ENCODE measurements at places on chromosomes 3 and 15.

GRCh38 chr3:58581328-58582091 lies 4.3 kb upstream of the FAM107A start:
- DNase-seq = no peak

DNA sequence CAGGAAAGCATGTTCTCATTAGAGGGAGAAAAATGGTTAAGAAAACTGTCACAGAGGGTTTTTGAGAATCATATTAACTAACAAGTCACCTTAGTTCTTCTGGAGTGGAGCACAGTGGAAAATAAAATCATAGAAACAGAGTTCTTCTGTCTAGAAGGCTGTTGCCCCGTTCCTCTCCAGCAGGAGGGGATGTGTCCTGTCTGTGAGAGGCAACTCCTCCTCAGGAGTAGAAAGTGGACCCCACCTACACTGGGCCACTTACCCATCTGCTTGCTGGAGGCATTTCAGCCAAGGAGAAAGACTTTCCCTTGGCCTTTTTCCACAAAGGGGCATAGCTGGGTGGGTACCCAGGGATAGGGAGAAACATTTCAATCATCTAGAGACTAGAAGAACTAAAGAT lies 106.6 kb downstream of the SSR3 start:
- DNase-seq = no peak

GRCh38 chr3:38657369-38657768 lies 7.9 kb upstream of the SCN5A start:
- no peak for DNase-seq

GRCh38 chr3:127815641-127816605 lies 6.4 kb downstream of the MGLL start:
- DNase-seq = peak; percentile 30

GRCh38 chr15:25182736-25183445 lies 228.1 kb downstream of the SNRPN start:
- DNase-seq = peak; percentile 27

DNA sequence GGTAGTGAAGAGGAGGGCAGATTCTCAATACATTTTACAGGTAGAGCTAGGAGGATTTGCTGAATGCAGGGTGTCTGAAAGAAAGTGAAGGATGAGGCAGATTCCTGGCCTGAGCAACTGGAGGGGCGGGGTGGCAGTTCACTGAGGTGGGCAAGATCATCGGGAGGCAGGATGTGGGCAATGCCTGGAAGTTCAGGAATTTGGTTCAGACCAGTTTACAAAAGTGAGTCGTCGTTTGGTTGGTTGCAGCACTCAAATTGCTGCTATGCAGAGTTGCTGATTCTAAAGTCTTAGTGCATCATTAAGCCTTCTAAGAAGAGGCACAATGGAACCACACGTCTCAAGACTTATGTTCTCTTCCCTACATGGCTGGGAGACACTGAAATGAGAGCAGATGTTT lies 134.0 kb downstream of the MFSD1 start:
- no peak for DNase-seq

GRCh38 chr3:48561045-48561736 lies 2.4 kb downstream of the UCN2 start:
- DNase-seq = no peak

GRCh38 chr3:71384388-71384787 lies 199.1 kb downstream of the FOXP1 start:
- no peak for DNase-seq

DNA sequence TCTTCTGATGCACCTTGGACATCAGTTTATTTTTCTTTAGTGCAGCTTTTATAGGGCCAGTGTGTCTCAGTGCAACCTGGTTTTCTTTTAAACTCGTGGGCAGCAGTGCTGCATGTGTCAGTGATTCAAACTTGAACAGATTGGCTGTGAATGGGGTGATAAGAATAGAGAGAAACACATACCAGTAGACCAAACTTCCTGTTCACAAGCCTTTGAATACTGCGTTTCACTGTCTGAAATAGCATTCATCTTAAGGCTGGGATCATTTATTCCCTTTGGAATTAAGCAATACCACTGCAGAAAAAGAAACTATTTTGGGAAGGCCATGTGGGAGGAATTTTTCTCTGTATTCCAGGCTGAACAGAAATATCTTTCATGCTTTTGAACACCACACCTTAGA lies 51.7 kb downstream of the PHLDB2 start:
- no peak for DNase-seq

DNA sequence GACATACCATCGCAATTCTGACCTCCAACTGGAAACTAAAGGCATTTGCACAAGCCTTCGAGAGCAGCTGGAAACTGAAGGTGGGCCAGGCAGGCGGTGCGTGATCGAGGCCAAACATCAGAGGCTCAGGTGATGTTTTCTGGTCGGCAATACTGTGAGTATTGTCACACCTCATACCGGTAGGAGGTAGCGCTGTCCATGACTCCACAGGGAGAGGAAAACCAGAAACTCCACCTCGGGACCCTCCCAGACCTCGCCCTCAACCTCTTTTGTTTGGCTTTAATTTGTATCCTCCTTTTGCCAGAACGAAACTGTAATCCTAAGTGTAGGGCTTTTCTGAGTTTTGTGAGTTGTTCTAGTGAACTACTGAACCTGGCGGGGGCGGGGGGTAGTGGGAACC lies 43.6 kb downstream of the LDHAL6B start:
- DNase-seq = no peak

- no peak for DNase-seq
These were observed 43.6 kb upstream of the WWTR1 start for GRCh38 chr3:149701206-149701976.

GRCh38 chr15:94290730-94291129 lies 59.4 kb downstream of the MCTP2 start:
- no peak for DNase-seq

- peak; percentile 68 for DNase-seq
These were observed 17.5 kb downstream of the ALS2CL start for GRCh38 chr3:46675843-46676567.

GRCh38 chr15:66820481-66821176 lies 118.6 kb downstream of the SMAD6 start:
- DNase-seq = no peak

DNA sequence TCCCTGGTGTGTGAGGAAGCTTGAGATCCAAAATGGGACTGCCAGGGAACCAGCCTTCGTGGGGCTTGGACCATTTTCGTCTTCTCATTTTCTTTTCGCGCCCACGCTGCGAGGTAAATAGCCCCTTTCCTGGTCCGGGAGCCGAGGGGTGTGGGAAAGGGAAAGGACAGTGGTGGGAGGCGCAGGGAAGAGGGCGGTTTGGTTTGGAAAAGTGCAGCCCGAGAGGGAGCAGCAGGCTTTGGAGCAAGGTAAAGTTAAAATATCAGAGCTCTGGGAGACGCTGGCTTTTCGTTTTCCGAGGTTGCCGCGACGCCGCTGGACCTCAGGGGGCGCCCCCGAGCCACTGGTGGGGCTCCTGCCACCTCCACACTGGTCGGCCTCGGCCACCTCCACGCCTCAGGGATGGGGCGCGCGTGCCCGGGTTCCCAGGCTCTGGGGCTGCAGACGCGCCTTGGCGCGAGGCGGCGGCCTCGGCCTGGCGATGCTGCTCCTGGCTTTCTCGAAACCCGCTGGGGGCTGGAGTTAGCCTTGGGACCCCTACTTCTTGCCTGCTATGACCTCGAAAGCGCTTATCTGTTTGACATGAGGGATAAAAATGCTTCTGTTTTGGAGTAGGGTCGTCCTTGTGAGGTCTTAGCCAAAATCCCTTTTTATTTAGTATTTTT lies 3.2 kb downstream of the PTPRG start:
- peak; percentile 84 for DNase-seq

- DNase-seq = no peak
These were observed 50.9 kb downstream of the EMC4 start for GRCh38 chr15:34275721-34276120.

- no peak for DNase-seq
These were observed 266.7 kb upstream of the ATP10A start for GRCh38 chr15:26129852-26130251.

GRCh38 chr3:40550167-40550566 lies 25.4 kb downstream of the ZNF621 start:
- no peak for DNase-seq

- no peak for DNase-seq
These were observed 401.0 kb upstream of the TBL1XR1 start for GRCh38 chr3:177598097-177598833.

DNA sequence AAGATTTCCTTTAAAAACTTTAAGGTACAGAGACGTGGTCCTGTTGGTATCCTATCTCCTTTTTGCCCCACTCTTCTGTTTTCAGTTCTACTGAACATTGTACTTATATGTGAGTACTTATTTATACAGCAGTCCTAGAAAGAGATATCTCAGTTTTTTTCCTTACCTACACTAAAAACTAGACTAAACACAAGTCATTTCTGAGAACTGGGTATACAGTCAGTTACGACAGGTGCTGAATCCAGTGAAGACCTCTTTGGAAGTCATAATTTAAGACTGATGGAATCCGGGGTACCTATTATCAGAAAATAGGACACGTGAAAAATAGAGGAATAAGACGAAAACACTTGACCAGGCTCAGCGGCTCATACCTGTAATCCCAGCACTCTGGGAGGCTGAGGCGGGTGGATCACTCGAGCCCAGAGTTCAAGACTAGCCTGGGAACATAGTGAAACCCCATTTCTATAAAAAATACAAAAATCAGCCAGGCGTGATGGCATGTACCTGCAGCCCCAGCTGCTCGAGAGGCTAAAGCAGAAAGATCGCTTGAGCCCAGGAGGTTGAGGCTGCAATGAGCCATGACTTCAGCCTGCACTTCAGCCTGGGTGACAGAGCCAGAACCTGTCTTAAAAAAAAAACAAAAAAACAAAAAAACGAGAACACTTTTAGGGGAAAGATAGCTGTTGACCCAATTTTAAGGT lies 76.3 kb downstream of the KLHL25 start:
- no peak for DNase-seq

DNA sequence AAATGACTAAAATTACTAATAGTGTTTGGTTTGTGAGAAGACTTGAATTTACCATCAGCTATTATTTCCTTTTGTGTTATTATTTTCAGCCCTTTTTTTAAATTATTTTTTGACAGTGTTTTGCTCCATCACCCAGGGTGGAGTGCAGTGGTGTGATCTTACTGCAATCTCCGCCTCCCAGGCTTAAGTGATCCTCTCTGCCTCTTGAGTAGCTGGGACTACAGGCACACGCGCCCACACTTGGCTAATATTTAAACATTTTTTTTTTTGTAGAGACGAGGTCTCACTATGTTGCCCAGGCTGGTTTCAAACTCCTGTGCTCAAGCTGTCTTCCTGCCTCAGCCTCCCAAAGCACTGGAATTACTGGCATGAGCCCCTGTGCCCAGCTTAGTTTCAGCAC lies 31.7 kb upstream of the UTS2B start:
- no peak for DNase-seq

- DNase-seq = no peak
These were observed 45.2 kb upstream of the POLG start for GRCh38 chr15:89379818-89380217.

GRCh38 chr3:151015767-151016477 lies 43.4 kb upstream of the CLRN1 start:
- DNase-seq = no peak

- DNase-seq = no peak
These were observed 5.5 kb downstream of the ATOSA start for GRCh38 chr15:52673734-52674133.

DNA sequence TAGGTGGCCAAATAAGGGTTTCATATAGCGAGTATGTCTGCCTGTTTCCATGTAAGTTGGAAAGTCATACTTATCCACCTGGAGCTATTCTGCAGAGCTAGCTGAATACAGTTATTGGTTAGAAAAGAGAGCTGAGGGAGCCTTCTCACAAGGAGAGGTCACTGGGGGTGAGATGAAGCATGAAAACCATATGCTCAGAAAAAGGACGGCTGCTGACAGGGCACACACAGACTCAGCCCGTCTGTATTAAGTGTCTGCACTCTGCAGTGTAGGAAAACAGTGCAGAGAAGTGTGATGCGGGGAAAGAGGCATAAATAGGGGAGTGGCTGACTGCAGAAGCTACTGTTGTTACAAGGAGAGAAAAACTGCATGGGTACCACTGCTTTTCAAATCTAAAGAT lies 58.2 kb downstream of the C3orf70 start:
- no peak for DNase-seq

GRCh38 chr3:139227827-139228226 lies 116.0 kb upstream of the MRPS22 start:
- DNase-seq = no peak

DNA sequence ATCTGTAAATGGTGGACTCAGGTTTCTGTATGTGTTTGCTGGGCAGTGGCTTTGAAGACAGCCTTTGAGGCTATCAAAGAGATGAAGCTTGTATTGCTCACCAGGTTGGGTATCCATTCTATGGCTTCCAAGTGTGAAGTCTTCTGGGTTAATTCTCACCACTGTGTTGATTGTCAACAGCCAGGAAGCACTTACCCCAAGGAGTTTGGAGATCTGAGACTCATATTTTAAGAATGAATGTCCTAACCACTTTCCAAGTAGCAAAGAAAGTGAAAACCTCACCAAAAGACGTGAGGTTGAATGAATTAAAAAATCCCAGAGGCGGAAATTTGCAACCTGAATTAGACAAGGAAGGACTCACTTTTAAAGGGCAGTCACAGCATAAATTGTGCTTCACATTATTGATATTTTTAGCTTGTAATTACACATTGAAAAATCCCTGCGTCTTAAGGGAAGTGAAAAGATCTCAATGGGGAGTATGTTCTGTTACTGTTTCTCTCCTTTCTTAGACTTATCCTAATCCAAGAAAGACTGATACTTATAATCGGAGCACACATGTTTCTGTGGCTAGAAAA lies 304.0 kb upstream of the TPRG1 start:
- DNase-seq = no peak

- DNase-seq = no peak
These were observed 9.7 kb upstream of the RIOX2 start for GRCh38 chr3:97981886-97982285.

DNA sequence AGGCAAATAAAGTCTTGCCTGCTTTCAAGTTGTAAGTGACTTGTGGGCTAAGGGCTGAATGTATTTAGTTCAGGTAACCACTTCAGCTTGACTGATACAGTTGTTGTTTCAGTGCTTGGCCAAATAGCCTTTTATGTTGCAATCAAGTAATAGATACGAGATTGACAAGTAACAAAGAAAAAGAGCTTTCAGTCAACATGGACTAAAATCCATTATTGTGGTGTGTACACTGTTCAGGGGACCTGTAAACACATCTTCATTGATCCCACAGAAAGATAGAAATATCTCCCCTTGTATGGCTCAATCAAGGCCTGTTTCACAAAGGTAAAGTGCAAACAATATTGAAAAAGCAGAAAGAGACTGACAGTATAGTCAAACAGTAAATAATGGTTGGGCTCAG lies 224.8 kb upstream of the TMCO5A start:
- no peak for DNase-seq
